Stimulated activated CD4-positive, alpha-beta T cell treated with anti-CD3 and anti-CD28 coated beads, Interleukin-12 subunit alpha, Interleukin-12 subunit beta, amount 100 ng/mL, for 48 hours (primary cell): ENCODE measurements at places on chromosomes 16 and 17.

DNA sequence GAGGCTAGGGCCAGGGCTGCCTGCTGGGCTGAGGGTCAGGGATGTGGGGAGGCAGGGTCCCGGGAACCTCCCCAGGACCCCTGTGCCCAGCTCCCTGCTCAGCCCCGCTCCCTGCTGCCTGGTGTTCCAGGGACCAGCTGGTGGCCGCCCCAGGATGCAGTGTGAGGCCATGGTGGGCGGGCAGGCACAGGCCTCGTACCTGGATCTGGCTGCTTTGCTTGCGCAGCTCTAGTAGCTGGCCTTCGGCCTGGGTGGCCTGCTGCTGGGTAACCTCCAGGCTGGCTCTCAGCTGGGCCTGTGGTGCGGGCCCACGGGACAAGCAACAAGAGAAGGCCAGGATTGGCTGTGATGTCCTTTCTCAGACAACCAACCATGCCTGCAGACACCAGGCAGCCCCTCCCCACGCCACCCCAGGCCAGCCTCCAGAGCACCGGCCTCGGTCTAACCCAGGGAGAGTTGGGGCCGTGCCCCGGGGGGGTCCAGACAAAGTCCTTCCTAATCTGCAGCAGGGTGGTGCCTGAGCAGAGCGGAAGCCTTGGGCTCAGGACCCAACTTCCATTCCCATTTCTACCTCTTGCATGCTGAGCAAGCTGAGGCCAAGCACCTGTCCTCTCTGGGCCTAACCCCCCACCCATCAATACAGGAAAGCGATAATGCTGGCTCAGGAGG, 4.1 kb downstream of the TRIM65 start:
- DNase-seq, result no peak

- DNase-seq, result no peak
These were observed 10.6 kb downstream of the CDH11 start for GRCh38 chr16:65111306-65111705.

DNA sequence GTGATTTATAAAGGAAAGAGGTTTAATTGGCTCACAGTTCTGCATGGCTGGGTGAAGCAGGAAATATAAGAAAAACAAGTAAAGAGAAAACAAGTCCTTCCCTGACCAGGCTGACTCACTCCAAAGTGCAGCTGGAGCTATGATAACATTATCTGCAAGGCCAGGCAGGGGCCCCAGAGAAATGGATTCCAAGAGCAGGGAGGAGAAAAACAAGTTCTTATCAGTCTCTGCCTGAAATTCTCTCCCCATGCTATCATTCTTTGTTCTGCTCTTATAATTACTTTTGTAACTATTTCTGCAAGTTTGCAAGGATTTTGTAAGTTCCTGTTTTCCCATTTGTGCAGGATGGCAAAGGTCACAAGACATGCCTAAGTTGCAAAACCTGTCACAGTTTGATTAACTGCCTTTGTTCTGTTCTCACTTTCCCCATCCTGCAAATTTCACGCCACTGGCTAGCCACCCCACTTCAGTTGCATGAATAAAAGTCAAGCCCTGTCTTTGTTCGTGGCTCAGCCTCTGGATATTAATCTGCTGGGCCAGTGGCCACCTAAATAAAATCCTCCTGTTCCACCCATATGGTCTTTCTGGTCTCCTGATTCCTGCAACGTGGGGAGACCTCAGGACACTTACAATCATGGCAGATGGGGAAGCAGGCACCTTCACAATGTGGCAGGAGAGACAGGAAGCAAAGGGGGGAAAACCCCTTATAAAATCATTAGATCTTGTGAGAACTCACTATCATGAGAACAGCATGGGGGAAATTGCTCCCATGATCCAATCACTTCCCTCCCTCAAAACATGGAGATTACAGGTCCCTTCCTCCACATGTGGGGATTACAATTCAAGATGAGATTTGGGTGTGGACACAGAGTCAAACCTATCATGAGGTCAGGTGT, 13.1 kb downstream of the ABCA9 start:
- DNase-seq, result no peak

DNA sequence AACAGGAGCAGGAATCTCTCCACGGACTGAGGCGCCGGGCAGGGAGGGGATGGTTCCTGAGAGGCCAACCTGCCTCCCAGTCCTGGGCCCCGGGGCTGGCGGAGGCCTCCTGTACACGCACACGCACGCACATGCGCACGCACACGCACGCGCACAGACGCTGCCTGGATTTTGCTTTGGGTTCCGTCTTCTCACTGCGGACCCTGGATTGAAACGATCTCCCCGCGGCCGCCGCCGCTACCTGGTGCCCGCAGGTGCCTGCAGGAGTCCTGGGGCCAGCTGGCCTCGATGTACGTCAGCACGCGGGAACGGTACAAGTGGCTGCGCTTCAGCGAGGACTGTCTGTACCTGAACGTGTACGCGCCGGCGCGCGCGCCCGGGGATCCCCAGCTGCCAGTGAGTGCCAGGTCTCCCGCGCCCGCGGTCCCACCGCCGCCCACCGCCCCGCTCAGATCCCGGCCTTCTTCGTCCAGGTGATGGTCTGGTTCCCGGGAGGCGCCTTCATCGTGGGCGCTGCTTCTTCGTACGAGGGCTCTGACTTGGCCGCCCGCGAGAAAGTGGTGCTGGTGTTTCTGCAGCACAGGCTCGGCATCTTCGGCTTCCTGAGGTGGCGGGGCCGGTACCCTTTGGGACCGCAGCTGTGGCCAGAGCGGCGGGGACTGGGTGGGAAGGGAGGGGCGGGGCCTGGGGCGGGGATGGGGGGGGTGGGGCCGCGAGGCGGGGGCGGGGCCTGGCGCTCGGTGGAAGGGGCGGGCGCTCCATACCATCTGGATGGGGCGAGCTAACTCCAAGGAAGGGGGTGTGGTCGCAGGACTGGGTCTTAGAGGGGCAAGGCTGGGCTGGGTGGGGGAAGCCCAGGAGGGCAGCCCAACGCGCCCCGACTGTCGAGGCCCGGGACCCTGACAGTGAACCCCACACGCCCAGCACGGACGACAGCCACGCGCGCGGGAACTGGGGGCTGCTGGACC, 12.3 kb downstream of the CES4A start:
- DNase-seq, result no peak

GRCh38 chr16:73122604-73123391, 74.9 kb upstream of the ZFHX3 start:
- no peak for DNase-seq

- no peak for DNase-seq
These were observed 39.3 kb upstream of the SLC38A10 start for GRCh38 chr17:81334391-81334901.

DNA sequence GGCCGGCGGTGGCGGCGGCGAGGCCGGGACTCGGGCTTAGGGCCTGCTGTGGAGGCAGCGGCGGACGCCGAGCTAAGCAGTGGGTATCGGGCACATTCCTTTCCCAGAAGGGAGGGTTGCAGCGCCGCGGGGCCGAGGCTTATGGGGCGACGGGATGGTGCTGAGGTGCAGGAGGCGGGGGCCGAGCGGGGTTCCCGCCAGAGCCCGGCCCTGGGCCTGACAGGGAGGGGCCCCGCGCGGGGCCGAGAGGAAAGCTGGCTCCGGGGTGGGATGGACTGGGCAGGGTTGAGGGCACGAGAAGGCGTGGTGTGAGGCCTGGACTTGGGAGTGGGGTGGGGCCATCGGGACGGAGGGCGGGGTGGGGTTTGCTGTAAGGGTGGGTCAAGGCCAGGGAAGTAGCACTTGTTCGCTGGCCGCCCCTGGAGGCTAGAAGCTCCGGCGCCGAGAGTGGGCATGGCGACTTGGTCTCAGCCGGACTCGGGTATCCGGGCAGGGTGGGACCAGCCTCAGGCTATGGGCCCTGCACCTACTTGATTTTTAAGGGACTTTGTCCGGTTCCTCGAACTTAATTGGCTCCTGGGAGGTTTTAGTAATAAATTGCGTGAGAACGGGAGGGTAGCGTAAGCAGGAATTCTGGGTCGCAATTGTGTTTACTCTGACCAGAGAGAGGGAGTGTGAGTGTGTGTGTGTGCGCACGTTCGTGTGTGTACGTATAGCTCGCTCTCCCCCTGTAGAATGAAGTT, 396 bp downstream of the NFE2L1 start:
- DNase-seq, result peak; percentile 59

DNA sequence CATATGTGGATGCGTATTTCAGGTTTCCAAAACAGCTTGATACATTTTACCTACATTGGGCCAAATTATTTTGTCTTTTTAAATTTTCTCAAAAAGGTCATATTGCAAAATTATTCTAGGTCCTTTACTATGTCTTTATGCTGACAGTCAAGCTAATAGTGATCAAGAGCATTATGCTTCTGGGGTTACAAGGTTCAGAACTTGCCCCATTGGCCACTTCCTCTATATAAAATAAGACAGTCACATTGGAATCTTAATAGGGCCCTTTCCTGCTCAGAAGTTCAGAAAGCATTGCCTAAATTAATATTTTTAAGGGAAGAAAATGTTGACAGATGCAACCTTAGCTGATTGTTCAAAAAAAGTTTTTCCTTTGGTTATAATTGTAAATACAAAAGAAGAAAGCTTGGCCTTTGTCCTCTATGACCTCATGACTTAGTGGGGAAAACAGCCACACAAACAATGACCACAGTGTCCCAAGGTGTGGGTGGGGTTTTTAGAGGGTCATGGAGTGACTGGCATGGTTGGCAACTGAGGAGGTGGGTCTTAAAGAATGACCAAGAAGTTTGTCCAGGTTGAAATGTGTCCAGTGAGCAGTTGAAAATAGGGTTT, 11.8 kb upstream of the RAB11FIP4 start:
- no peak for DNase-seq

GRCh38 chr17:44398692-44399691, 9.5 kb upstream of the ITGA2B start:
- no peak for DNase-seq

DNA sequence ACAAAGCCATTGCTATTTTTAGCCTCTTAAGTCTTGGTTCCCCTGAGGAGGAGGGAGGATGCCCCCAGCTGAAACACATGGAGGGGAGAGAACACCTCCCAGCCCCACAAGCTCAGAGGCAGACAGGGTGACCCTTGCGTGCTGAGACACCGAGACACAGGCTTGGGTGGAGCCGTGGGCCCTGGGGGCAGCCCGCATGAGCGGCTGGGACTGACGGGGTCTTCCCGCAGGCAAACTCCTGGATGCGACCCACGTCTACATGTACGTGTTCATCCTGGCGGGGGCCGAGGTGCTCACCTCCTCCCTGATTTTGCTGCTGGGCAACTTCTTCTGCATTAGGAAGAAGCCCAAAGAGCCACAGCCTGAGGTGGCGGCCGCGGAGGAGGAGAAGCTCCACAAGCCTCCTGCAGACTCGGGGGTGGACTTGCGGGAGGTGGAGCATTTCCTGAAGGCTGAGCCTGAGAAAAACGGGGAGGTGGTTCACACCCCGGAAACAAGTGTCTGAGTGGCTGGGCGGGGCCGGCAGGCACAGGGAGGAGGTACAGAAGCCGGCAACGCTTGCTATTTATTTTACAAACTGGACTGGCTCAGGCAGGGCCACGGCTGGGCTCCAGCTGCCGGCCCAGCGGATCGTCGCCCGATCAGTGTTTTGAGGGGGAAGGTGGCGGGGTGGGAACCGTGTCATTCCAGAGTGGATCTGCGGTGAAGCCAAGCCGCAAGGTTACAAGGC, 9.8 kb downstream of the SLC16A3 start:
- peak; percentile 64 for DNase-seq

DNA sequence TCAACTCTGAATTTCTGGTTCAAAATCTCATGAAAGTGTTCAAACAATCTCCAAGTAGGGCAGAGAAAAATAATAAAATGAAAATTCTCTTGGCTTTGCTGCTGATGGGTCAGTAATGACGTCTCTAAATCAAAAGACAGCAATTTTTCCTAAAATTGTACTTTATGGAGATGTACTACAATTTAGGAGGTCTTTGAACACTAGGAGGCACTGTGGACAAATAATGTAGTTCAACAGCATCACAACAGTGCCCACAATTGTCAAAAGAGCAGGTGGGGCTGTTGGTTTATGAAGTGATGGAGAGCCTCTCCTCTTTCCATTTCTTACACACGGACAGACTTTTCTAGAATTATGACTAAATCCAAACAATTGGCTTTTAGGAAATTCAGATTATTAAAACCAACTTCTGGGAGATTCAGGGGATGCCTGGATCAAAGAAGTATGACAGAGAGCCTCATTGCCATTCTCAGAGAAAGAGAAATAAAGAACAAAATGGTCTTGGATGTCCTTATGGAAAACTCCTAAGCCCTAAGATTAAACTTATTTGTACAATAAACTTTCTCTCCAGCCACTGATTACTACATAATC, 23.8 kb downstream of the EZH1 start:
- DNase-seq, result peak; percentile 32

GRCh38 chr17:35735036-35735805, 3.8 kb downstream of the RASL10B start:
- no peak for DNase-seq

GRCh38 chr16:84320511-84320910, 25.8 kb downstream of the WFDC1 start:
- no peak for DNase-seq

GRCh38 chr17:49505854-49506253, 10.8 kb downstream of the NGFR start:
- DNase-seq, result no peak

GRCh38 chr17:57864273-57864672, 14.4 kb upstream of the MRPS23 start:
- no peak for DNase-seq

DNA sequence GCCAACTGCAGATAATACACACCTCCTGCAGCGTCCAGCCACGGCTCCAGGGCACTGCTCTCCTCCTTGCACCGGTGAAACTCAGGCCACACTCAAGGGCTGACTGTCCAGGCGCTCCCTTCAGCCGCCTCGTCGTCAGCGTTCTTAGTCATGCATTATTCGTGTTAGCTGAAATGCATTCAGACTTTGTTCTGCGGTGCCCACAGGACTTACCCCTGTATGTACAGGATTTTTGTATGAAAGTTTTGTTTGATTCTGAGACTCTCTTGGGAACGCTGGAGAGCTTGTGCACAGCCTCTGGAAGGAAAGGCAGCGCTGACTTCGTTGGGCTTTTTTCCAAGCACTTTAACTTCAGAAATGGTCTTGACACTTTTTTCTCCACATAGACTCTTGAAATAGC, 22.1 kb downstream of the CIBAR2 start:
- no peak for DNase-seq

GRCh38 chr17:10574324-10574723, 24.9 kb upstream of the MYH2 start:
- DNase-seq, result no peak

- DNase-seq, result no peak
These were observed 6.1 kb downstream of the SSTR5 start for GRCh38 chr16:1078579-1079021.

DNA sequence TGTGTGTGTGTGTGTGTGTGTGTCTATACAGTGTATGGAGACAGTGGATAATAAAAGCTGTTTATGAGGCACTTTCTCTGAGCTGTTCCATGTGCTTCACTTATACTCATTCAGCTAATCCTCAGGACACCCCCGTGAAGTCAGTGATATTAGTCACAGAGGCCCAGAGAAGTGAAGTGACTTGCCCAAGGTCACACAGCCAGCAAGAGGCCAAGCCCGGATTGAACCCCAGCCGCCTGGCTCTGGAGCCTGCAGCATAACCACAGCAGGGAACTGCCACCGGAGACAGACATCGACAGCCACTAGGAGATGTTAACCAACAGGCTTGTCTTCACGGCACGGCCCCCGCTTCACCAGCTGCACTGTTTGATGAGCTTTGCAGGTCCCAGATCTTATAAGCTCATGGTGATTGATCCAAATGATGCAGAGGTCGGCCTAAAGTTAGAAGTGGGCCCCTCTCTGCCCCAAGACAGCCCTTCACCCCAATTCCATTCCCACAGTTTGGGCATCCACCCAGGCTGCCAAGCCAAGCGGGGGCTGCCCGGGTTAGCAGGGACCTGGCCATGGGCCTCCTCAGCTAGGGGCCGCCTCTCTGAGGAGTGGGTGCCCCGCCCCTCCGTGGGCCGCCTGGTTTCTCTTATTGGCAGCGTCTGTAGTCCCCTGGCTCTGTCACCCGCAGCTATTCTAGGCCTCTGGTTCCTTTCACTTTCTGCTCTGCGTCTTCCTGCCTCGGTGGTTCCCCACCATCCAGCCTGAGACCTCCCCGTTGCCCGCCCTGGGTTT, 30.9 kb downstream of the SOCS1 start:
- DNase-seq, result peak; percentile 79
